ENCODE measurements at places on chromosomes 7 and 10.

GRCh38 chr7:137937202-137937560, 64.7 kb downstream of the CREB3L2 start:
- no peak for DNase-seq

GRCh38 chr7:73707045-73707631, 12.3 kb downstream of the STX1A start:
- no peak for DNase-seq

DNA sequence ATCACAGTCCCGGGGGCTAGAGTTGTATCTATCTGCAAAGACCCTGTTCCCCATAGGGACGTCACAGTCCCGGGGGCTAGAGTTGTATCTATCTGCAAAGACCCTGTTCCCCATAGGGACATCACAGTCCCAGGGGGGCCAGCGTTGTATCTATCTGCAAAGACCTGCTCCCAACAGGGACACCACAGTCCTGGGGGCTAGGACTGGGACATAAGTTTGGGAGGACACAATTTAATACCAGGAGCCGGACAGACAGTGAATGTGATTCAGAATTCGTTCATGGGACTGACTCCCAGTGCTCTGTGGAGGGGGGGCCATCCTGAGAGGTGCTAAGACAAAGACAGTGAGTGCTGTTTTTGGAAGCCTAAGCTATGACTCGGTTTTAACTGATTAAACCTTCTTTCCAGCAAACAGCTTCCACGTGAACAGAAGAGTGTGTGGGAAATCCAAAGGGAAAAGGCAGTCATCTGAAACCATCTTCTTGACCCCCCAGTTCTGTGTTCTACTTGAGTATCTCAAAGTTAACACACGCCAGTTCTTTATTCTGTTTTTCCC, 153.0 kb downstream of the DIP2C start:
- no peak for DNase-seq

- DNase-seq, result no peak
Observed at GRCh38 chr10:108208732-108209131, 1044.2 kb upstream of the SORCS1 start.

DNA sequence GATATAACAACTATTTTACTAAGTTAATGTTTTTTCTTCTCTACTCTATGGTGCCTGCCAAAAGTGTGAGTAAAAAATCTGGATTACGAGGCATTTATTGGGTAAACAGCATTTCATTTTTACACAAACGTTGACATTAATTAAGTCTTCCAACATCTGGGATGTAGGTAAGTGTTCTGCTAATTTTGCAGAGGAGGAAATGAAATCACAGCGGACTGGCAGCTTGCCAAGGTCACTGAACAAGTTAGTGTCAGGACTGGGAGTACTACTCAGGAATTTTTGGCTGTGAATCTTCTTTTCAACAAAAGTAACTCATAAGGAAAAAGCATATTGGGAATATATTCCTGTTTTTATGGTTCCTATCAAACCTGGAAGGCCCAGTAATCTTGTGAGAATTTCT, 612.1 kb upstream of the FZD8 start:
- no peak for DNase-seq

DNA sequence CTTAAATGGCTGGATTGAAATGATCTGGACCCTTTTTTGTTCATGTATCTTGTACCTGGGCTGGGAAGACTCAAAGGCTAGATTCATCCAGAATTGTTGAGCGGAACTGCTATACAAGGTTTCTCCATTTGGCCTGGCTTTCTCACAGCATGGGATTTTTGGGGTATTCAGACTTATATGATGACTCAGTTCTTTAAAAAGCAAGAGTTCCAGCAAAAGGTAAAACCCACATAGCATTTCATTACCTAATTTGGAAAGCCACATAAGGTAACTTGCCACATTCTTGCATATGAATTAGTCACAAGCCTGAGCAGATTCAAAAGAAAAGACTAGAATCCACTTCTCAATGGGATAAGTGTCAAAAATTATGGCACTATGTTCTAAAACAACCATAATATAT, 137.4 kb downstream of the HGF start:
- DNase-seq, result no peak

GRCh38 chr10:99375426-99375825, 46.3 kb downstream of the CNNM1 start:
- DNase-seq, result no peak

GRCh38 chr7:108559253-108559652, 10.3 kb downstream of the THAP5 start:
- no peak for DNase-seq

GRCh38 chr10:31186225-31187000, 132.6 kb upstream of the ZEB1 start:
- no peak for DNase-seq

DNA sequence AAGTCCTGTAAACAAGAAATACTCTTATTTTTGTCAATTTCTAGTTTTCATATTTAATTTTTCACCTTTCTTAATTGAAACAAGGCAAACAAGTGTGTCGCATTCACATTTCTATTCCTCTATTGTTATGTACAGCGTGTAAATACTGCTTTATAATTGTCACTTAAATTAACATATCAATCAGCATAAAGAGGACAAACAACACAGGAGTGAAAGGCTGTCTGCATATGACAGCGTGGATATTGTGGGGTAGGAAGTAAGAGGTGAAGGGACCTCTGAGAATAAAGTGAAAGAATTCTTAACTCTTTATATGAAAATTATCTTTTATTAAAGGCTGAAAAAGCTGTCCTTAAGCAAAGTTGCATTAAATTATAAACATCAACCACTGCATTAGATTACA, 797.9 kb upstream of the COBL start:
- no peak for DNase-seq

- no peak for DNase-seq
Observed at GRCh38 chr10:14918964-14919363, 34.9 kb downstream of the DCLRE1C start.

DNA sequence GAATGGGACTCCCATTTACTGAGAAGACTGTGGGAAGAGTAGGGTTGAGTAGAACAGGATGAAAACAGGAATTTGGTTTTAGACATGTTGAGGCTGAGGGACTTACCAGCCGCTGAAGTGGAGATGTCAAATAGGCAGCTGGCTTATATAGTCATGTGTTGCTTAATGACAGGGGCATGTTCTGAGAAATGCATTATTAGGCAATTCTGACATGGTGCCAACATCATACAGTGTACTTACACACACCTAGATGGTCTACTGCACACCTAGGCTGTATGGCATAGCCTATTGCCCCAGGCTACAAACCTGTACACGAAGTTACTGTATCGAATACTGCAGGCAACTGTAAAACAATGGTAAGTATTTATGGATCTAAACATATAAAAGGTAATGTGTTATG, 17.5 kb downstream of the ARL3 start:
- DNase-seq, result no peak

- DNase-seq, result no peak
Observed at GRCh38 chr7:124308384-124308783, 275.5 kb upstream of the TMEM229A start.

GRCh38 chr7:127091620-127092019, 161.1 kb downstream of the GRM8 start:
- no peak for DNase-seq

DNA sequence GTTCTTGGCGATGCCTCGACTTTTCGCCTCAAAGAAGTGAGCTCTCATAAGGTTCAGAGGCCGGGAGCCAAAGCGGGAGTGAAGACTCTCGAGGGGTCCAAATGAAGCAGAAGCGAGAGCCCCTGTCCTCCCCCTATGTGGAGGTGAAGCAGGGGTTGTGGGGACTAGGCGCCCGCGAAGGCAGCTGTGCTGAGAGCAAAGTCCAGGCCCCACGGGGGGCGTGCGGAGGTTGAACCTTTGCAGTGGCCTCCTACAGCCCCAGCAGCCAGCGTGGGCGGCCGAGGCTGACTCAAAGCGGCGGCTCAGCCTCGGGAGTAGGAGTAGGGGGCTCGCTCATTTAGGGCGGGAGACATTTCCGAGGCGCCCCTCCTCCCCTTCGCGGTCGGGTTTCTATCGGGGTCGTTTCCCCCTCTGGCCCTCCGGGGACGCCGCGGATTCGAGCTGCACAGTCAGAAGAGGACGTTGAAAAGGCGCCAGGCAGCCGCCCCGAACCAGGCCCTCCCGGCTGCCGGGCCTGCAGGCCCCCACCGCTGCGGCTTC, 553 bp upstream of the ADD3 start:
- DNase-seq, result no peak

DNA sequence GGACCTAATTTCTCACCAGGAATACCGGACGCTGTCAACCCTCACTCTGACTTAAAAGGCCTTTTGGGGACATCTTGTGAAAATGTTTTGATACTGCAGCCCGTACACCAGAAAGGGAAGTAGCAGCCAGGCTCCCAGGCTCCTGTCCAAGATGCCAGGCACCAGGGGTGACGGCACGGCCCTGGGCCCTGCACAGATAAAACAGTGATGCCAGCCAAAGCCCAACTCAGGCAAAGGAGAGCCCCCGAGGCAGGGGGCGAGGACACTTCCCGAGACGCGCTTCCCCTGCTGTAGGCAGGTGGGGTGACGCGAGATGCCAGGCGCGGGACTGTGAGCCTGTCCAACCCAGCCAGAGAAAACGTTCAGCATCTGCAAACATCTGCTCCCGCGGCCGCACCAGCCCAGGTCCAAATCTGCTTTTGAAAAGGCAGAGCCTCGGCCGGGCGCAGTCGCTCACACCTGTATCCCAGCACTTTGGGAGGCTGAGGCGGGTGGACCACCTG, 15.7 kb downstream of the ZFAND2A start:
- DNase-seq, result peak; percentile 91

DNA sequence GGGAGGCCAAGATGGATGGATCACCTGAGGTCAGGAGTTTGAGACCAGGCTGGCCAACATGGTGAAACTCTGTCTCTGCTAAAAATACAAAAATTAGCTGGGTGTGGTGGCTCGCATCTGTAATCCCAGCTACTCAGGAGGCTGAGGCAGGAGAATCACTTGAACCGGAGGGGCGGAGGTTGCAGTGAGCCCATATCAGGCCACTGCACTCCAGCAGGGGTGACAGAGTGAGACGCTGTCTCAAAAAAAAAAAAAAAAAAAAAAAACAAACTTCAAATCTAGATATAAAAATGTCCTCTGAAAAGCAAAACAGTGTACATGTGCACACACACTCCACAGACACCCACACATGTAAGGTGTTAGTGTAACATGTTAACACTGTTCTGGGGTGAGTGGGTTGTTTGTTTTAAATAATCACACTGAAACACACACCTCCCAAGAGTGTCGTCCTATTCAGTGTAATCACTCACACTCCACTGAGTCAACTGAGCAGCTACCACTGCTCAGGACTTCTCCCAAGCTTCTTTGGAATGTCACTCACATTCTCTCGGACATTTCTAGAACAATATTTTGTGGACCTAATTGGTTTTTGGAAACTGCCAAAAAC, 12.8 kb upstream of the RGS10 start:
- DNase-seq, result no peak

DNA sequence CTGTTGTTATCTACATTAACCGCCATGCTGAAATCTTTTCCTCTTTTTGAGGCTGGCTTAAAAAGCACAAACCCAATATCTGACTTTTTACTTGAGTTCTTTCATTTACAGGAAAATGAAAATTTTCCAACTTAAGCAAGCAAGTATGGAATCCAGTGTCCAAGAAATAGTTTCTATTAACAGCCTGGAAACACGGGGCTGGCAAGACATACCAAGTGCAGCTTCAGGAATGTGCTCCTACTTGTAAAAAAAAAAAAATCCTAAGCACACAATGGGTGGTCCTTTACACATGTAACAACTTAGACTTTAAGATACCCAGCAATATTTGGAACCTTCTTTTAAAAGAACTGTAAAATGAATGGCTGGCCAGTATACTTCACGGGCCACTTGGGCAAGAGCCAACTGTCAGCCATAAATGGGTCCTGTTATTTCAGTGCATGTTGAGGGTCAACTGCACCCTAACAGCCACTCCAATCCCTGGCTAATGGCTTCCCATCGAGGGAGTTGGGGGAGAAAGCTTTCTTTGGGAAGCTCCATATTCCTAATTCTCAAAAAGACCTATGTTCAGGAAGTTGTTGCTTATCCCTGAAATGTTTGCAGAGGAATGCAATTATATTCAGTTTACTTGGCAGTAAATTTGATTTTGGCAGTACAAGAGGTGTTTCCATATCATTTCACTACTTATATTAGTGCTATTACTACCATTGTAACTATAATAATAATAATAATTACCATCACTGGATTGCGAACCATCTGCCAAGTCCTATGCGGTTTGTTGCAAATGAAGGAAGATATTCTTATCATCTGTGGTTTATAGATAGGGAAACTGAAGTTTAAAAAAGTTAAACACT, 236.4 kb upstream of the TMEM72 start:
- no peak for DNase-seq

DNA sequence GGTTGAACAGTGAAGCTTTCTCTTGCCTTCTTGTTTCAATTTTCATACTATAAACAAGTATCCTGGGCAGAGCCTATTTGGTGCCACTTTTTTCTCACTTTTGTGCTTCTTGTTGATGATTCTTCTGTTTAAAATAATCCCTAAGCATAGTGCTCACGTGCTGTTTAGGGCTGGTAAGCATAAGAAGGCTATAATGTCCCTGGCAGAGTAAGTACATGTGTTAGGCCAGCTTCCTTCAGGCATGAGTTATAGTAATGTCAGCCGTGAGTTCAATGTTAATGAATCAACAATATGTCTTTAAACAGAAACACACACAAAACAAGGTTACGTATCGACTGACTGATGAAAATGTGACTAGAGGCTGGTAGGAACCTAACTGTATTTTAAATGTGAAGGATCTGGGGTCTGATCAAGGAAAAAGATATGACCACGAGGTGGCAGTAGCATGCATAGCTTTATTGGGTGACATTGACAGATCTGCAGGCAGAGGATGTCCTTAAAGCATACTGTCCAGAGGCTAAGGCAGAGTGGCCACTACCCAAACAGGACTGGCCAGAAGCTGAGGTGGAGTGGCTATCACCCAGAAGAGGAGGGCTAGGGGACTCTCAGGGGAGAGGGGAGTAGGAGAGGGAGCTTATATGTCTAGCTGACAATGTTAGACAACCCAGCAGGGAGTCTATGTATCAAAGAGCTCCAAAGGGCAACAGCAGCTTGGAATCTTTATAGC, 113.7 kb downstream of the BRAF start:
- peak; percentile 88 for DNase-seq

GRCh38 chr10:58857251-58857805, 319.1 kb upstream of the PHYHIPL start:
- DNase-seq, result no peak

- no peak for DNase-seq
Observed at GRCh38 chr10:35400595-35401268, 64.4 kb downstream of the CCNY start.

Data from cerebellar cortex (tissue), 1 donor.